ENCODE measurements at places on chromosomes 1 and 21.

DNA sequence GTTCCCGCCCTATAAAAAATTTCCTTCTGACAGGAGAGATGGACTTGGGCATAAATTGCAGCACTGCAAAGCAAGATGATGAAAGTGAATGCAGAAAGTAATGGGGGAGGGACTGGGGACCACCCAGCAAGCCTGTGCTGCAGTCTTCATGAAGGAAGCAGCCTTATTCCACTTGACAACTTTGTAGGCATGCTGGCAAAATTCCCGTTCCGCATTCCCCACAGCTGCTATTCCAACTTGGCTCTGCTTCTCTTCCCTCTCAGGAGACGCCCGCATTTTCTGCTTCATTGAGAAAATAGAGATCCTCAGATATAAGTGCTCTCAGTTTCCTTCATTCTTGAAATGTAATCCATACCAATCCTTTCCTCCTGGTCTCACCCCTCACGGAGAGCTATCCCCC is 2.4 kb downstream of the HMGB4 start:
- no peak for DNase-seq

DNA sequence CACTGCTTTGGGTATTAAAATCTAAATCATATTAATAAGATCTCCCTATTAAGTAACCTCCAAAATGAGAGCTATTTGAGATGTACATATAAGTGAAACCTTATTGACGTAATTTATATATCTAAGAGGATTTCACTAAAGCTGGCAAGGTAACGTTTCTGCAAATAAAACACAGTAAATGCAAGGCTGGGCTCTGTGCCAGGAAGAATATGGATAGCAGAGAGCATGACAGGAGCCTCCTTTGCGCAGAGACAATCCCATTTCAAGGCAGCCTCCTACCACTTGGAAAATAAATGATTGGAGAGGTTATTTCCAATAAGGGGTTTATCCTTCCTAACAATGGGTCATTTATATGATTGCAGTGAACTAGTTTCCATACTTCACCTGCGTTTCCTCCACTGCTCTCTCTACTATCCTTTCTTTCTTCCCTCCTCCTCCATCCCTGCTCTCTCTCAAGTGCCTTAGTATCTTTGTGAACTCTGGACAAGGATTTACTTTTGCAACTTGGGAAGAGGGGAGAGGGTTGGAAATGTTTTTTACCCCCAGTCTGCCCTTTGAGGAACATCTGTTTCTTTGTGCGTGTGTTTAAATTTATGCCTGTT is 3.0 kb upstream of the NFIA start:
- DNase-seq, result no peak

- no peak for DNase-seq
These were observed 14.3 kb downstream of the TRIM11 start for GRCh38 chr1:228392111-228392936.

GRCh38 chr1:1591452-1591851 is 8.5 kb downstream of the FNDC10 start:
- DNase-seq, result no peak

DNA sequence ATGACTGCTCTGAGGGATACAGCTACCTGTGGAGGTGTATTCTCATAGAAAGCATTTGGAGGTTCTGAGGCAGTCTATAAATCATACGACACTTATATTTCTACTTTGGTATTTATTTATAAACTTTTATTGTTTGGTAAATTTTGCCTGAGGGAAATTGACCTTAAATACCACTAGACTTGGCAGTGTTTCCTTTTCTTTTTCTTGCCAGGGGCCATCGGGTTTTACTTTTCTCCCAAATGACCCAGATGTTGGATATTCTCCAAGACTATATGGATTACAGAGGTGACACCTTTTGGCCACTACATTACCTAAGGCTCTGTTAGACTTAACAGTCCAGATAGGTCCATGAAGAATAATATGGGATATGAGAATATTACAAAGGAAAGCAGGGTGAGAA is 28.2 kb downstream of the CHD1L start:
- no peak for DNase-seq

- DNase-seq, result no peak
These were observed 41.5 kb downstream of the KCTD3 start for GRCh38 chr1:215608646-215609045.

DNA sequence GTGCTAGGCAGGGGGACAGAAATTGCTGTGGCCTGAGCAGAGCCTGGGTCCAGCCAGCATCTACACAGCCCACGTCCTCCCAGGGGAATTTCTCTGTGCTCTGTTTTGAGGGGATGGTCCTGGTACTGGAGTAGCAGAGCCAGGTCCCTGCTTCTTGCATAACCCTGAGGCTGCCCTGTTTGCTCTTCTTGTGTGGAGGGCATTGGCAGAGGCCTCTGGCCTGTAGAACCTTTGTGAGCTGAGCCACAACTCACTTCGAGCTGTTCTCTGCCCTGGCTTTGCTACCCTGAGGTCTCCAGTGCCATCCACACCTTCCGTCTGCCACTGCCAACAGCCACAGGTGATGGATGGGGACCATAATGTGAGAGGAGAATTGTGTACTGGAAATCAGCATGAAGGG is 101.9 kb downstream of the KCNJ15 start:
- no peak for DNase-seq

DNA sequence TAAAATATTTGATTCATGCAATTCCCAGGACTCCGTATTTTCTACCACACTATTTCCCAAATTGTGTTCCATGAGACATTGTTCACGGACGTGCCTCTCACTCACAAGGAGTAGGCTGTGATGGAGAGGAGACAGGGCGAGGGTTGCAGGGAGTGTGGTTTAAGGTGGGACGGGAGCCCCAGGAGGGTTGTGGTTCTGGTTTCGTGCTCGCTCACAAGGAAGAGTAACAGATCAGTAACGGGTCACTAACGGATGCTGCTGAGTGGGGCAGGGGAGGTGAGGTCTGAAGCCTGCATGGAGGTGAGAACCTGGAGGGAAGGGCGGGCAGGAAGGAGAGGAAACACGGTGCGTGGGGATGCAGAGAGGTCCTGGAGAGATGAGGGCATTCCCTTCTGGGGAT is 28.8 kb downstream of the TFF3 start:
- no peak for DNase-seq

- no peak for DNase-seq
These were observed 1.5 kb downstream of the IVNS1ABP start for GRCh38 chr1:185315445-185316071.

DNA sequence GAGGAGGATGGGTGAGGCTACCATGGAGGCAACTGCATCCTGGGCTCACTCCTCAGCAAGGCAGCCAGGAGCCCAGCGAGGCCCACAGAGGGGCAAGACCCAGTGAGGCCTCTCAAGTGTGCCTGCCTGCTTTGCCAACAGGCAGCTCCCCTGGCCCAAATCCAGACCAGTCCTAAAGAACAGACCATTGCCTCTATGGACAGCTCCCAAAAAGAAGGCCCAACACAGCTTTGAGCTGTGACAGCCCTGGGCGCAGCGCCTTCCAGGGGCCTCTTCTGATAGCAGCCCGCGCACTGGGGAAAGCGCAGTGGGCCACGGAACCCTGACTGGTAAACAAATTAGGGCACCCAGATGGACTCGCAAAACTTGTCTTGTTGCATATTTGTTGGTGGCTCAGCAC is 25.5 kb downstream of the C1orf198 start:
- no peak for DNase-seq

GRCh38 chr1:244200596-244200995 is 149.5 kb downstream of the ZBTB18 start:
- no peak for DNase-seq

DNA sequence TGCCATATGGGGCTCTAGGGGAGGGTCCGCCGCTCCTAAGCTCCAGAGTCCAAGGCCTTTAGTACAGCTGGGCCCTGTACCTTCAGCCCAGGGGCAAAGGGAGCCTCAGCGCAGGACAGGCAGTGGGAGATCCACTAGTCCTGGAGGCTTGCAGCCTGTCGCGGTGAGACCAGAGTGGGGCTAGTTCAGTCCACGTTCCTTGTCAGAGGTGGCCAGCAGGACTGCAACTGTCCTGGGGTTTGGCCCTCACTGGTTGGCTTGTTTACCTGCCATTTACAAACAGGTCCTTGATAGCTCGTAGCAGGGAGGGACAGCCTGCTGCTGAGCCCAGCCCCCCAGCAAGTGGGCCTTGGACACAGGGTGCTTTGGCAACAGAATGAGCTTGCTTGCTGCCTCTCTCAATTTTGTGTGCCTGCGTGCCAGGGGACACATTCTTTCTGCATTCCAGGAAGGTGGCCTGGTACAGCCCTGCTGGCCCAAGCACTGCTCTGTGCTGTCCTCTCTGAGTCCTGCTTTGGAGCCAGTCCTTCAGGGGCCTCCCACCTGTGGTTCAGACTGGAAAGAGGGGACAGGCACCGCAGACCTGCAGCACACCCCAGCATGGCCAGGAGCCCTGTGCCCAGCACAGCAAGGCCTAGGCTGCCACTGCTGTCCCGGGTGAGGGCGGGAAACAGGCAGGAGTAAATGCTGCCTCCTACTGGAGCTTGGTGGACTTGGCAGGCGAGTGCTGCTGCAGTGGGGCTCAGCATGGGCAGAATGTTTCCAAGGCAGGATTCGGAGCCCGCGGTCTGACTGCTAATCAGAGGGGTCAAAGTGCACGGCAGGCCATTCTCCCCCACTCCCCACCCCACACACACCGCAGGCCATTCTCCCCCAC is 15.2 kb downstream of the H6PD start:
- DNase-seq, result no peak

- no peak for DNase-seq
These were observed 72.2 kb downstream of the PHTF1 start for GRCh38 chr1:113686891-113687618.

- no peak for DNase-seq
These were observed 42.4 kb upstream of the TACSTD2 start for GRCh38 chr1:58619286-58620054.

DNA sequence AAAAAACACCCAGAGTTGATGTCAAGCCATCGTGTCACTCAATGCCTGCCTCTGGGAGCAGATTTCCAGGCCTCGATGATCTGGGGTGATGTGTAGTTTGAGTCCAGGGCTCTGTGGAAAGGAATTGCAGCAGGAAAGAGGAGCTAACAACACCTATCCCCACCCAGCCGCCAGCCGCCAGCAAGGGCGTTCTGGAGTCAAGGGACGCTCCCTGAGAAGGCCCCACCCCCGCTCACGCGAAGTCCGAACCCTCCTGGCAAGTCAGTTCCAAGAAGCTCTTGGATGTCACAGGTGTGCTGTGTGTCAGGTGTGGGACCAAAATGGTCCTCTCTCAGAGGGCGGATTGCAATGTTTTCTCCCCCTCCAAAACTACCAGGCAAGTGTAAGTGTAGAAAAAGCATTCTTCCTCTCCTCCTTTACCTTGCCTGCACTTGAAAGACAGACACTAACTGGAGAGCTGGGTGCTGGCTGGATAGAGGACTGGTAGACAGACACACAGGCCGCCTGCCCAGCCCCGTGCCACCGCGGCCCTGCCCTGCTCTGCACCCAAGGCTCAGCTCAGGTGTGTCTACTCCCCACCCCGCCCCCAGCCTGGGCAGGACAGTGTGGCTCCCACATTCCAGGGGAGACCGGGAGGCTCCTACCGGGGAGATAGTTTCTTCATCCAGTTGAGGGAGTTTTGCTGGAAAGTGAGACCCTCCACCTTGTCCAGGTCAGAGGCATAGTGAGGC is 8.5 kb downstream of the AGT start:
- no peak for DNase-seq

GRCh38 chr21:31700040-31700439 is 31.9 kb downstream of the SCAF4 start:
- DNase-seq, result no peak

DNA sequence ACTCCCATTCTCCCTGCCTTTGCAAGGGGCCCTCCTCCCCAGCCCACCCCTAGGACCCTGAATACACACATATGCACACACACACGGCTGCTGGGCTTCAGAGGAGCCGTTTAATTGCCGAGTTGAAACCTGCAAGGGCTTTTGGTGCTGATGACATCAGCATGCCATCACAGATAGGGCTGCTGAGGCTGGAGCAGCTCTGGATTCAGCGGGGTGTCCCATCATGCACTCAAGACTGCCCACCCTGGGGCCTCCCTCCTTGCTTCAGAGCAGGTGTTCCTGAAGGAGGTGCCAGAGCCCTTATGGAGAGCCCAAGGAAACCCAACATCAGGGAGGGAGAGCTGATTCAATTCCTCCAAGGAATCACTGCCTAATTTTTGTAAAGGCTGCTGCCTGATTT is 5.7 kb downstream of the SYT2 start:
- DNase-seq, result no peak

DNA sequence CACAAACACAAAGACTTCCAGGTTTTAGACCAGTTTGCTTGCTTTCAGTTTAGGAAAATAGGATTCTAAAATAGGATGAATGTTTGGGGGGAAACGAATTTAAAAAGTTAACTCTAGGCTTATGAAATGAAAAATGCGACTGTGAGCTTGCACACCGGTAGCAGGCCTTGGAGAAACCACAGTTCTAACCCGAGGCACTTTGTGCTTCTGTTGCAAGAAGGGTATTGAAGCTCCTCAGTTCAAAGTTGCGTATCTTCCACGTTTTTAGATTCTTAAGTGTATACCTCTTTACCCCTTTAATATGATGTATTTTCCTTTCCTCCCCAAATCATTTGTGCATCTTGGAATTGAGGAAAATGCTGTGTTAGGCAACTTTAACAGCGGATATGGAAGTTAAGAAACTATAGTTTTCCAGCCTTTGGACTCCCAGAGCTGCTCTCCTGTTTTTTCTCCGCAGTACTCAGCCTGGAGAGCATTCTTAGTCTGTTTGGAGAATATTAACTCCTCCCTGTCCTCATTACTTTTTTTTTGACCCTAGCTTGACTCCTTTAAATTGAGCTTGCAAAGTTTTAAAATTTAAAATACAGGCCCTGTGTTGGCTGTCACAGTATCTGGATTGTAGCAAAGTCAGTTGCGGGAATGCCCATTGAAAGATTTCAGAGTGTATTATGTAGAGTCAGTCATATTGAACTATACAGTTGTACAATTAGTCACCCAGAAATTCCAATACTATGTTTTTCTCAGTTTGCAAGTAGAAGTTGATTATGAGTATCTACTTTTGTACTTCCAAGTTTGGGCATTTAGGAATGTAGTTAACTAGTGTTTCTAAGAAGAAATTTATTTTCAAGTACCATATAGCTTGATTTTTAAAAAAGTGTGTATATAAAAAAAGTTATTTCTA is 2.6 kb downstream of the MRPS6 start:
- no peak for DNase-seq

GRCh38 chr1:234114648-234115307 is 210.3 kb downstream of the SLC35F3 start:
- no peak for DNase-seq

GRCh38 chr1:26257222-26257621 is 22.7 kb upstream of the SH3BGRL3 start:
- DNase-seq, result no peak

GRCh38 chr1:216788671-216789070 is 65.4 kb upstream of the ESRRG start:
- DNase-seq, result no peak

GRCh38 chr1:216542263-216542662 is 119.0 kb upstream of the USH2A start:
- no peak for DNase-seq

DNA sequence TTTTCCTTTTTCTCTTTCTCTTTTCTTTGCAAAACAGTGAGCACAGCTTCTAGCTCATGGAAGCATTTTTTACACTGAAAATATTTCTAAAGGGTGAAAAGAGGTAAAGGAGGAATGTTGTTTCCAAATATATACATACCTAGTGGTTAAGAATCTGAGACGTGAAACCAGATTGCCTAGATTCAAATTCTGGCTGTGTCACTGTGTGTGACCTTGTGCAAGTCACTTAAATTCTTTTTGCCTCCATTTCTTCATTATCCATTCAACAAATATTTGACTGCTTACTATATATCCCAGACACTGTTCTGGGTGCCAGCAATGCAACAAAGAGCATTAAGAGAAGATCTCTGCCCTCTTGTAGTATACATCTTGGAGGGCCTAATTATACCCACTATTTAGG is 53.3 kb downstream of the ZFYVE9 start:
- no peak for DNase-seq

All from stimulated activated CD4-positive, alpha-beta T cell treated with anti-CD3 and anti-CD28 coated beads, Interleukin-4, amount 100 ng/mL, for 4 hours (primary cell).